ENCODE measurements at places on chromosomes 5 and 9.

DNA sequence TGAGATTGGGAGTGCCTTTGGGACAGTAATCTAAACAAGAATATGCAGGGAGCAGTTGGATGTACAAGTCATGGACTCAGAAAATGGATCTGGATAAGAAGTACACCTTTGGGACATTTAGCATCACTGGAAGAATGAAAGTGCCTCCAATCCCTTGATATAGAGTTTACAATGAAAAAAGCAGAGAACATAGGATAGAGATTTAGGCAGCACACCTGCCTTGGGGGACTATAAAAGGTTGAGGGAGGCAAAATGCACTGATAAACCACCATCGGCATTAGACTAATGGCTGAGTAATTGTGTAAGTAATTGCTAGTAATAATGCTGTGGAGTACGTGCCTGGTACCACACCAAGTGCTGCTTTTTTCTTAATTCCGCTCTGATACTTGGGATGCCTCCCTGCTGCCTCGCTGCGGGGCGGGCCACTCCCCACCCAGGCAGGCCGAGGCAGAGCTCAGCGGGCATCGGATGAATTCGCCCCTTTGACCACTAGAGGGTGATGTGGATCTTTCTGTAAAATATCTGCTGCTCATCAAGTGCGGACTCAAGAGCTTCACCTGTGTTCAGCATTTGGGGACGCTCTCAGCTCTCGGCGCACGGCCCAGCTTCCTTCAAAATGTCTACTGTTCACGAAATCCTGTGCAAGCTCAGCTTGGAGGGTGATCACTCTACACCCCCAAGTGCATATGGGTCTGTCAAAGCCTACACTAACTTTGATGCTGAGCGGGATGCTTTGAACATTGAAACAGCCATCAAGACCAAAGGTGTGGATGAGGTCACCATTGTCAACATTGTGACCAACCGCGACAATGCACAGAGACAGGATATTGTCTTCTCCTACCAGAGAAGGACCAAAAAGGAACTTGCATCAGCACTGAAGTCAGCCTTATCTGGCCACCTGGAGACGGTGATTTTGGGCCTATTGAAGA lies 99.9 kb downstream of the ANKRD18B start:
- peak; percentile 38 for DNase-seq

- DNase-seq = no peak
These were observed 134.8 kb downstream of the GABRG2 start for GRCh38 chr5:162202285-162202880.

DNA sequence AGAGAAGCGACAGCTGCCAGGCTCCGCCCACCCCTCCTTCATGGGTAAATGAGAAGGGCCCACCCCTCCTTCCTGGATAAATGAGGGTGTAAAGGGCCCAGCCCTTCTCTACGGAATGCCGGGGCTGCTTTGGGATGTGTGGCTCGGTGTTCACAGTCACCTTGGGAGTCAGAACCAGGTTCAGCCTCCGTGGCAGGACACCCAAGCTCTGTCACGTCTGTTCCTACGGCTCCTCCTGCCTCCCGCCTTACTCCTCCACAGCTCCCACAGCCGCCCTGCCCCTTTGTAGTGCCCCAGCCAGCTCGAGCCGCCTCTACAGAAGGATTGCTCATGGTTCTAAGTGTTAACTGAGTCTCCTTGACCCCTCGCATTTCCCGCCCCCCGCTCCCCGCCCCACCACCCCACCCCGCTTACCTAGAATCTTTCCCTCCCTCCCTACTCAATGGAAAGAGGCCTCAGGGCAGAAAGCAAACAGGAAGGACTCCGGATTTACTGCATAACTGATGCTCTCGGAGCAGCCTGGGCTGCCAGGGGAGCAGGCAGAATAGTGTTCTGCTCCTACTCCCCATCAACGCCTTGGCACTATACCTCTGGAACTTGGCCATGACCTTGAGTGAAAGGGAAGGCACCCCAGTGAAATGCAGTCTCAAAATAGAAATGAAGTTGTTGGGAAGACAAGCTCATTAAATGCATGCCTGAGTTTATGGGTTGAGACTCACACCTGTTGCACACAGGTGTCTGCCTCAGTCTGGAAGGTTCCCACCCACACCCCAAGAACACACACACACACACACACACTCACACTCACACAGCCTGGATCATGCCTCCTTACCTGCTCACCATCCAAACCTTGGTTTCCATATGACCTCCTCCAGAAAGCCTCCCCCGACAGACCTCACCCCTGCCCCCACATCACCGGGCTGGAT lies 59.6 kb downstream of the NEURL1B start:
- DNase-seq = no peak

DNA sequence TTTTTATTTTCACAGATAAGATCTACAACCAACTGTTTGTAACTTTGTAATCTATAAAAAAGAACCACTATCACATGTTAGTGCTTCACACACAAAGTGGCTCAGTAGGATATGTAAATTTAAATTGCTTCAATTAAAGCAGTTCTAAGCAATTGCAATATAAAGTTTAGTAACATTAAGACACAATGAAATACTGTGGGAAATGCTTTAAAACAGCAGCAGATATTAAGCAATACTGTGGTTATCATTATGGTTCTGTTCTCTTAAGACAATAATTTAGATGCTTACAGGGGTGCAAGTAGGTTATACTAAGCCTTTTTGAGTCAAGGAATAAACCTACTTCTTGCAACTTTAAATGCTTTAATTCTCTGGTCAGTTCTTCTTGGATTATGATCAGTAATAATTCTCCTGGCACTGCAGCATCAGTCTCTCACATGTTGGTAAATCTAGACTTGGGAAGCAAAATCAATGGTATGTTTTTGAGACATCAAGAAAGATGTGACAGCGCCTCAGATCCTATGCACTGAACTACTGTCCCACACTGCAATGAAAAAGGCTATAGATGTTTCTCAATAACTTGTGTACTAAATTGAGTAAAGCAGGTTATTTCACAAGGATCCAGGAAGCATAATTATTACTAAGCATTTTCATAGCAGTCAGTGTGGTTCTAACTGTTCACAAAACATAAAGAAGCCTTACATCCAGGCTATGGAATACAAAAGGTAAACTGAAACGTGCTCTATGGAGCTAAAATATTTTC lies 338.7 kb upstream of the PDE4D start:
- no peak for DNase-seq

GRCh38 chr5:13932561-13932960 lies 11.9 kb downstream of the DNAH5 start:
- no peak for DNase-seq

GRCh38 chr5:142826741-142827492 lies 56.7 kb downstream of the ARHGAP26 start:
- no peak for DNase-seq

GRCh38 chr9:37618817-37619216 lies 26.4 kb upstream of the TOMM5 start:
- no peak for DNase-seq

GRCh38 chr9:33524306-33524947 lies 376 bp downstream of the ANKRD18B start:
- no peak for DNase-seq

- DNase-seq = no peak
These were observed 615.6 kb downstream of the EBF1 start for GRCh38 chr5:158484150-158484549.

DNA sequence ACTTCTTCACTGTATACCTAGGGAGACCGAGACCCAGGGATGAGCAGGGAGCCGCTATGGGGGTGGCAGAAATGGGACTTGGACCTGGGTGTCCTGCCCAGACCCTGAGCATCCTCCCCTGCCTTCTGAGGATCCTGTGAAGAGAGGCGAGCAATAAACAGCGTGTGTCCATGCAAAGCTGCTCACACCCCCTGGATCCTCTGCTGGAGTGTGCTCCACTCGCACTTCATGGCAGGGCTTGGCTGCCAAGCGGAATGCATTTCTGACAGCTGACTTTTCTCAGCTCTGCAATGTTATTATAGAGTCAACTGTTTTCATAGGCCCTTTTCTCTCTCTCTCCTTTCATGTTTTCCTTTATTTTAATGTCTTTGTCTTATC lies 31.0 kb upstream of the ALDH1B1 start:
- DNase-seq = no peak

- DNase-seq = no peak
These were observed 1.5 kb upstream of the ZFR start for GRCh38 chr5:32445831-32446614.

DNA sequence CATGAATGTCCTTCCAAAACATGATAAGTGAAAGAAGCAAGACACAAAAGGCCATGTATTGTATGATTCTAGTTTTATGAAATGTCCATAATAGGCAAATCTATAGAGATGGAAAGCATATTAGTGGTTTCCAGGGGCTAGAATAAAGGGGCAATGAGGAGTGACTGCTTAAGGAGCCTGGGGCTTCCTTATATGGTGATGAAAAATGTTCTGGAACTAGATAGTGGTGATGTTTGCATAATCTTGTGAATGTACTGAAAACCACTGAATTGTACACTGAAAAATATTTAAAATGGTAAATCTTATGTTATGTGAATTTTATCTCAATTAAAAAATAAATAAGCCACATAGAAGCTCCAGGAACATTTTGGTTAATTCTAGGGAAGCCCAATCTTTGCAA lies 144.4 kb upstream of the ANKRD55 start:
- DNase-seq = no peak

DNA sequence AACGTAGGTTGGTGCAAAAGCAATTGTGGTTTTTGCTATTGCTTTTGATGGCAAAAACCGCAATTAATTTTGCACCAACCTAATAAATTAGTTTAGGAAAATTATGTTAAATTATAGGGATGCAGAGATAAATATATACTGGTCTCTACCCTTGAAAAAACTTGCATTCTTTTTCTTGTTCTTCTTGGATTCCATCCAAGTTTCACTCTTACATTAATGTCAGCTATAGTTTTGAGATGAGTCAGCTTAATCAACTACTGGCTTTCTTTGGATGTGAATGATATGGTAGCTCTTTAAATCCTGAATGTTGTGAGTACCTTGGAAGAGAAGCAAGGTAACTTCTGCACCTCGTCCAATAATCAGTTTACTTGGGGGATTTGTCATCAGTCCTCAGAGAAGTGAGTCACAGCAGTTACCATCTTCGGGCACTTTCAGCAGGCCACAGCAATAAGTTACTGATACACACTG lies 549.0 kb upstream of the ZNF608 start:
- no peak for DNase-seq

DNA sequence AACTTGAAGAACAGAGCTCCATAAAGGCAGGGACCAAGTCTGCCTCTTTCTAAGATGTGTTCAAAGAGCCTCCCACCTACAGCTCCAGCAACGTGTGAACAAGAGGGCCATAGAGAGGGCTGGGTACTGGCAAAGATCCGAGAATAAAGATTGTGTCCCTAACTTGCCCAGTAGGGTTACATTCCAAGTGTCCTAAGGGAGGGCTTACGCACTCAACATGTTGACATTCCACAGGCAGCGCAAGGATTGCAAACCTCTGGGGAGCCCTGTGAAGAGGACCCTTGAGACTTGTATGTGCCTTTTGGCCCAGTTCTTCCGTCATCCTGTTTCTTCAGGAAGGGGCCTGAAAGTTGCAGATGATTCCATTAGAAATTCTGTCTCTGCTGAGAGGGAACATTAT lies 48.2 kb upstream of the ENTREP1 start:
- DNase-seq = no peak

- DNase-seq = no peak
These were observed 220.9 kb downstream of the MAPKAP1 start for GRCh38 chr9:125486152-125486508.

DNA sequence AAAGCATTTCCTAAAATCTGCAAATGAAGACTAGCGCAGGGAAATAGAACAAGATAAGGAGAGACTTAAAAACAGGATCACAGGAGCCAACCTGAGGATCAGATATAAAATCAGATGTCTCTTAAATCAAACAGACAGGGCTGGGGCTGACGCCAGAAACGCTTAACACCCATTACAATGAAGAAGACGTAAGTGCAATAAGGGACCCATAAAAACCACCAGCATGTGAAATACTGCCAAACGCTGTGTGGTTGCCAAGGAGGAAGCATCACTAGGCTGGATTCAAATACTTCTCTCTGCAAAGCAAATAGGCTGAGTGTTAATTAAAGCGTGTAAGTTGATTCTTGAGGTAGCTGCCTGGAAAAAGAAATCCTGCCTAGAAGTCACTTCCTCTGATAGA lies 74.4 kb upstream of the ATP10B start:
- no peak for DNase-seq

DNA sequence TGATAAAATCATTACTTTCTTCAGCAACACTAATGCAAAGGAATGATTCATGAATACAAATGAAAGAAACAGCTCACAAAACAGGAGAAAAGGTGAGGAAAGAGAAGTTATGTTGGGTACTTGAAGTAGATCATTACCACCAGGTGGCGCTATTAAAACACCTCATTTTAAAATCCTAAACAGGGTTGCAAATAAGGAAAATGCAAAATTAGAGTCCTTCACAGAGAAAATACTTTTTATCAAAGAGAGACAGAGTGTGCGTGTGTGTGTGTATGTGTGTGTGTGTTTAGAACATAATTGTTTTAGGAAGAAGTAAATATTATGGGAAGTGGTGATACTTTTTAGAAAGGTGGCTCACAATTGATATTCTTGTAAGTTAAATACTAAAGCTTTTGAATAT lies 49.5 kb upstream of the CD180 start:
- no peak for DNase-seq

DNA sequence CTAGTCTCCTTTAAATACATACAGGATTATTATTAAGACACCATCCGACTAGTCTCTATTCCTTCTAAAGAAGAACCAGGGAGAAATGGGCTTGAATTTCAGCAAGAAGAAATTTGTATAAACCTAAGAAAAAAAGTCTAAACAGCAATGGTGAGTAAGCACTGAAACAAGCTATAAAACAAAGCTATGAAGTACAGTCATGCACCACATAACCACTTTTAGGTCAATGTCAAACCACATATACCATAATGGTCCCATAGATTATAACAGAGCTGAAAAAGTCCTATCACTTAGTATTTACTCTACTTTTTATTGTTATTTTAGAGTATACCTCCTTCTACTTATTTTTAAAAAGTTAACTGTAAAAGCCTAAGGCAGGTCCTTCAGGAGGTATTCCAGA lies 102.0 kb upstream of the NFIB start:
- DNase-seq = no peak

DNA sequence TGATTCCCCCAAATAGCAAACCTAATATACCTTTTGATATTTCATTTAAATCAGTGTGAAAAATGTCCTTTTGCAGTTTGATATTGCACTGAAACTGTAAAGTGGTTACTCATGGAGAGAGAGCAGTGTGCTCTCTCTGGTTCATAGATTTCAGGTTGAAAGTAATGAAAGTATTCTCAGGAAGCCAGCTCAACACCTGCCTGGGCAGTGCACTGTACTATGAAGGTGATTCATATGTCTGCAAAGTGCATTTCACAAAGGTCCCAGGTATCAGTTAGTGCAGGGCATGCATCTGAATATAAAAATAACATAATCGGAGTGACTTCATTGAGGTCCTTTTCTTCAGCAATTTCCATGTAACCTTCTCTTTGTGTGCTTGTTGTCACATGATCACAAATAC lies 274.3 kb downstream of the CDH18 start:
- DNase-seq = no peak

DNA sequence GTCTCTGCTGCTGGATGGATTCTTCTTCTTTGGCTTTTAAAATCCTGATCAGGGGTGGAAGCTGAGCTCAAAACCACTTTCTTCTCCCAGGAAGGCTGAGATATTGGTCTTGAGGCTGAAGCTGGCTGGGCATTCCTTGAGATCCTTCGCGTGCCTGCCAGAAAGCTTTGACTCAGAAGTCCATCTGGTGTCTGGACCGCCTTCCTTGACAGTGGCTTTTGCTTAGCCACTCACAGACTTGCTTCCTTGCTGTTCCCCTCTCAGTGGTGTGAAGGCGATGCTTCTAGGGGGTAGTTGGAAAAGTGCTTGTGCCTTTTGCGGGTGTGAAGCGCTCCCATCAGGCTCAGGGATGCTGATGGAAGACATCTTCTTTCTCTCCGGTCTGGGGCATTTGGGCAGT lies 45.9 kb downstream of the RGS3 start:
- no peak for DNase-seq

GRCh38 chr5:126809916-126810315 lies 33.0 kb downstream of the LMNB1 start:
- DNase-seq = no peak
